Left cardiac atrium (tissue), 4 donors: ENCODE measurements at places on chromosomes 13 and 19. TPM values are rescaled to one million over a fixed set of nuclear protein-coding genes. Genes with fewer than 3 reads are reported as not detected.

DNA sequence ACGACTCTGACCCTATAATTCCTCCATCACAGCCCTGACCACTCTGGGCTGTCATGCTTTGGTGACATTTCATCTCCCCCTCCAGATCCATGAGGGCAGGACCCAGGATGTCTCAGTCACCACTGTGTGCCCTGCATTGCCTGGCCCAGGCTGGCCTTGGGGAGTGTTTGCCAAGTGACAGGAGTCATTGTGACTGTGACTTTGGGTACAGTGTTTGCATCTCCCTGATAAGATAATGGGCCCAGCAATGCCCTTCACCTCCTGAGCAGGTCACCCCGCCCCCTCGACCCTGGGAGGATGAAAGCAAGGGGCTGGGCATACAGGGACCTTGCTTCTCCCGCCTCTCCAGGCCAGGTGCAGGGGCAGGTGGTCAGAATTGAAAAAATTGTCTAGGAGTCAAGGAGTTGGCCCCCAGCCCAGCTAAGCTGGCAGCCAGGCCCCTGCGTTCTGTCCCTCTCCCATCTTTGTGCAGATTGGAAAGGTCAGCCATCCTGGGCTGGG is 5.9 kb upstream of the ATP4A start:
- no peak for DNase-seq

DNA sequence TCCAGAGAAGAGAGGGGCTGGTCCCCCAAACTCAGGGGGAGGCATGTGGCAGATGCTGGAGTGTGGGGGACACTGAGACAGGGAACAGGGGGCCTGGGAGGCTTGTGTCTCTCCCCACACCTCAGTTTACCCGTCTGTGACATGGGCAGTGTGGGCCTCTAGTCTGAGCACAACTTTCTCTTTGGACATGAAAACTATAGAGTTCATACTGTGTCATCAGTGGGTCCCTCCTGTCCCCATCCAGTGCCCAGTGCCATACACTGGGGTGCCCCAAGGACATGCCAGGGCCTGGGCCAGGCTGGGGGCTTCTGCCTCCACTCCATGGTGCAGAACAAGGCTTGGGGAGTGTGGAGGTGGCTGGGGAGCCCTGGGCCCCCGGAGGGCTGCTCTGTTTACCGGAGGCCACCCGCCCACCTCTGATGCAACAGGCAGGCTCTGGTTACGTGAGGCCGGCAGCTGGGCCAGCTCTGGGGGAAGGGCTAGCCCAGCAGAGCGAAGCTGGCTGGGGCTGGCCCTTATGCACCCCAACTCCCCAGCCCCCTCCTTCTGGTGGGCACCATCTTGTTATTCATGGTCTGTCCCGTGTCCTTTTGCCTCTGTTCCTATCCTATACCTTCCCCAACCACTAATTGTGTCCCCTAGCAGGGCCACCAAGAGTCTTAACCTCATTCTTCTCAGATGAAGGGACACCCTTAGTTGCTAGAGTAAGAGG is 1.9 kb upstream of the MEF2B start:
- DNase-seq, result no peak

GRCh38 chr13:66855131-66855530 is 375.0 kb downstream of the PCDH9 start:
- DNase-seq, result no peak

The CEACAM5 gene
- total RNA-seq, result not detected

The SDHAF1 gene
- total RNA-seq, result 11.4 TPM
